ENCODE measurements at places on chromosomes 2 and 18.

- DNase-seq: no peak
Observed at GRCh38 chr2:219405451-219405850, 12.7 kb upstream of the DES start.

DNA sequence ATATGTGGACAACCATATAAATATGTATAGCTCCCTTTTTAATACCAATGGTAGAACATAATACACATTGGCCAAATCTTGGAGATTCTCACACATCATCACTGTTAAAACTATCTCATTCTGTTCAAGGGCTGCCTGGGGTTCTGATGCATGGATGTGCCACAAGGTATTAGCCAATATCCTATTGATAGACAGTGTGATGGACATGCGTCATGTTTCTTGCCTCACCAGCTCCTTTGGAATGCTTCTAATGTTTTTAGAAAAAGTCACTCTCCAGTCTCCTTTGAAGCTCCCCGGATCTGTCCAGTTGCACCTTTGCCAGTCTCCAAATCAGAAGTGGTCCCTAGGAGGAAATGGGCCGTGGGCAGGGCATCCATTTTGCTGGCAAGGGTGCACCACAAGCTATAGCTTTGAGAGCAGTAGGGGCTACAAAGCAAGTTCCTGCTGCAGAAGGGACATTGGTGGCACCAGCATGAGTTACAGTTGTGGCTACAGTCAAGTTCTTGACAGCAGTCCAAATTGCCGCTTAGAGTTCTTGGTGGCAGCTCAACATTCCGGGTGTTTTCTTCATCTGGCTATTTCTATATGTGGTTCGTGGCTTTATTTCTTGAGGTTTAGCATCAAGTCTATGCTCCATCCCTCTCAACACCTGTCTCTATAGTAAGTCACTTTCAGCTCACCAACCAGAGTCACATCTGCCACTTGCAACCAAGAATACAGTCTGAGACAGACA is 25.1 kb upstream of the ATRAID start:
- no peak for DNase-seq

DNA sequence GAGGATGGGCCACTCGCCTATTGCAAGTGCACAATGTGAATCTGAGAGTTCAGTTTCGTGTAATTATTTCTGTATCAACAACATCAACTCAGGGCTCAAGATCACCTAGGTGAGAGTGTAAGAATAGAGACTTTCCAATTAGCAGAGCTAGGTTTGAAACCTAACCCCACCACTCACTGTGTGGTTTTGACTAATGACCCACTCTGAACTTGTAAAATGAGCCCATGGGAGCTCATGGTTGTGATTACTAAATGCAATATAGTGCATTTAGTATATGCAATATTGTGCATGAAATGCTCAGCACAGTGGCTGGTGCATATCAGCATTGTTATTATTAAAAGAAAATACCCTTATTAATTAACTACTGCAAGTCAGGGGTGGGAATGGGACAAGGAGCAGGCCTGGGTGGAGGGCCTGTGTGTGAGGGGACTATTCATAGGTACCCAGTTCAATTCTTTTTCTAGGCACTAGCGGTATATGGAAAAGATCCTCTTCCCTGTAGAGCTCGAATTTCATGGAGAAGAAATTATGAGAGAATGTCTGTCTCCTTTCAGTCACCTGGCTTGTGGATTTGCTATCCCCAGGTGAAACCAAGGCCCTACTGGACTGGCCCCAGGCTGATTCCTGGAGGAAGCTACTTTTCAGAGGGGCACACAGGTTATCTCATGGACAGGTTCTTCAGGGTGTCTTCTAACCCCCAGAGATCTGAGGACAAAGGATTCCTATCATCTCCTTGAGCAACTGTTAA is 169.5 kb downstream of the GFPT1 start:
- DNase-seq: no peak

- peak; percentile 2 for DNase-seq
Observed at GRCh38 chr2:191245869-191246531, 796 bp downstream of the MYO1B start.

- no peak for DNase-seq
Observed at GRCh38 chr18:36484591-36484990, 187.1 kb downstream of the FHOD3 start.

DNA sequence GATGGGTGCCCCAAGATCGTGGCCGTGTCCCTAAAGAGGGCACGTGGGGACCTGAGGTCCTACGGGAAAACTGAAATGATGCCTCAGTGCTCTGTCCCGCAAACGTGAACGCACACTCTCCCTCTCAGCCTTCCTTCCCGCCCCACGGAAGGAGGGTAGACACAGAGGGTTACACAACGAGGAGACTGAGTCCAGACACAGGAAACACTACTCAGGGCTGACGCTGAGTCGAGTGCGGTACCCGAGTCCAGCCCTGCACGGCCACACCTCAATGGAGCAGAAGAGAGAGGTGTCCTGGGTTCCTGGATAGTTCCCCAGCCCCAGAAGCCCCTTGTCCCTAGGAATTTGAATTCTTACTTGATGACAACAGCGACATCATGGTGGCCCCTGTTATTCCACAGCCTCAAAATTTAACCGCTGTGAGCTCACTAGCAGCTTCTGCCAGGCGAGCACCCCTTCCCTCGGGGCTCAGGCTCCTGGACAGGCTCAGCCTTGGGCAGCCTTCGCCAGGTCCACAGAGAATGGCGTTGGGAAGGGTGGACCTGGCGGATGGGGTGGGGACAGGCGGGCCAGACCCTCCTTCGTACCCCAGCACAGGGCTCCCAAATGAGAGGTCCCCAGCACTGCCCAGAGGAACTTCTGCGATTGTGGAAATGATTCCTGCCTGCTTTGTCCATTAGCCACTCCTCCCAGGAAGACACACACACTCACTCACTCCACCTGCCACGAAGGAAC is 980 bp upstream of the RNPEPL1 start:
- DNase-seq: peak; percentile 47

DNA sequence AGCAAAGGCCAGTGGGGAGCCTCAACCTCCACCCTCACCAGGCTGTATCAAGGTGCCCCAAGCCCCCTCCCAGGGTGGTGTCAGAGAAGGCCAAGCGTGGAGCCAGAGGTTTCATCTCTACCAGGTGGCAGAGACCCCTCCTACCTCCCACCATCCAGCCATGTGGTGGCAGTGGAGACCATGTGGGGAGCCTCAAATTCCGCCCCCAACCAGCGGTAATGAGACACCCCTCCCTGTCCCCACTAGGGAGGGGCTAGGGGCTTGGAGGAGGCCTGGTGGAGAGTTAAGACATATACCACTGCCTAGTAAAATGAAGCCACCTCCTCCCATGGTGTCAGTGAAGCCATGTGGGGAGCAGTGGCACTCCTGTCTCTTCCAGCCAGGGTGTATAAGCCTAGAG is 24.4 kb upstream of the YPEL5 start:
- DNase-seq: no peak

- DNase-seq: no peak
Observed at GRCh38 chr2:127942002-127942401, 56.2 kb upstream of the AMMECR1L start.

DNA sequence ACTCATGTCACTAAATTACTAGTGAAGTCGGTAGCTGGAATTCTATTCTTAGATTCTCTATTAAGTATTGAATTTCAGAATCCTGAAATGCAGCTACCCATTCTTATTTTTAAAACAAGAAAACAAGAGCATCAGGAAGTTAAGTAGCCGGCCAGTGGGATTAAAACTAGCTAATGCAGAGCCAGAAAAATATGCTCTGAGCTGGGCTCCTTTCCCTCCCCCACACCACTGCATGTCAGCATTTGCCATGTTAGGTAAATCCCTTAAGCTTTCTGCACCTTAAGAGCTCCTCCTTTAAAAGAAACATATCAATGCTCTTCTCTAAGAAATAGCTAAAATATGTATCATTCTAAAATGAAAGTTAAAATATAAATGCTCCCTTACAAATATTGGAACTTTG is 72.2 kb upstream of the MFF start:
- no peak for DNase-seq

- no peak for DNase-seq
Observed at GRCh38 chr2:8416001-8416571, 265.8 kb upstream of the ID2 start.

GRCh38 chr2:9191041-9191481 is 15.6 kb upstream of the ASAP2 start:
- no peak for DNase-seq

- DNase-seq: no peak
Observed at GRCh38 chr18:69820538-69820937, 127.1 kb downstream of the CD226 start.

GRCh38 chr18:59918320-59918755 is 18.5 kb downstream of the PMAIP1 start:
- DNase-seq: peak; percentile 33

- DNase-seq: no peak
Observed at GRCh38 chr2:103991591-103991990, 862.3 kb upstream of the POU3F3 start.
